ENCODE measurements at places on chromosomes 3 and 15. TPM values are rescaled to one million over a fixed set of nuclear protein-coding genes. Genes with fewer than 3 reads are reported as not detected.

SAMMSON gene
- 0.21 TPM for total RNA-seq

HHLA2 gene
- not detected for total RNA-seq

MRPS11 gene
- total RNA-seq = 19.8 TPM

BFSP2 gene
- total RNA-seq = not detected

A4GNT gene
- not detected for total RNA-seq

ZMYND10 gene
- 1.2 TPM for total RNA-seq

GPR27 gene
- total RNA-seq = 2.7 TPM

INKA1 gene
- total RNA-seq = 10.3 TPM

RBM5 gene
- 325 TPM for total RNA-seq

SLC12A8 gene
- total RNA-seq = 2.9 TPM

ITIH1 gene
- total RNA-seq = not detected

NDN gene
- total RNA-seq = 72.3 TPM

PPP2R3A gene
- total RNA-seq = 28.7 TPM

STAB1 gene
- 73.5 TPM for total RNA-seq

SPESP1 gene
- total RNA-seq = 1.2 TPM

DNAJB11 gene
- total RNA-seq = 38.9 TPM

SERINC4 gene
- total RNA-seq = not detected

CFAP100 gene
- total RNA-seq = not detected

POPDC2 gene
- 11.5 TPM for total RNA-seq

UPK1B gene
- 141 TPM for total RNA-seq

TTLL13 gene
- total RNA-seq = not detected

CLDN18 gene
- total RNA-seq = not detected

TMEM207 gene
- not detected for total RNA-seq

ABHD6 gene
- total RNA-seq = 7.2 TPM

All from urinary bladder (tissue), 4 donors.